ENCODE measurements at places on chromosomes 3 and 15.

GRCh38 chr3:178112134-178112533, 424.1 kb upstream of the KCNMB2 start:
- no peak for DNase-seq

GRCh38 chr3:154018100-154018696, 103.0 kb upstream of the ARHGEF26 start:
- DNase-seq: no peak

- no peak for DNase-seq
Measured at GRCh38 chr3:120506828-120507774, 56.3 kb upstream of the FSTL1 start.

GRCh38 chr15:26628071-26628470, 144.8 kb downstream of the GABRB3 start:
- no peak for DNase-seq

GRCh38 chr15:40160021-40160420, 848 bp upstream of the BUB1B start:
- no peak for DNase-seq

- no peak for DNase-seq
Measured at GRCh38 chr3:59064276-59064675, 14.5 kb upstream of the CFAP20DC start.

- DNase-seq: no peak
Measured at GRCh38 chr3:54347933-54348332, 225.6 kb downstream of the CACNA2D3 start.

DNA sequence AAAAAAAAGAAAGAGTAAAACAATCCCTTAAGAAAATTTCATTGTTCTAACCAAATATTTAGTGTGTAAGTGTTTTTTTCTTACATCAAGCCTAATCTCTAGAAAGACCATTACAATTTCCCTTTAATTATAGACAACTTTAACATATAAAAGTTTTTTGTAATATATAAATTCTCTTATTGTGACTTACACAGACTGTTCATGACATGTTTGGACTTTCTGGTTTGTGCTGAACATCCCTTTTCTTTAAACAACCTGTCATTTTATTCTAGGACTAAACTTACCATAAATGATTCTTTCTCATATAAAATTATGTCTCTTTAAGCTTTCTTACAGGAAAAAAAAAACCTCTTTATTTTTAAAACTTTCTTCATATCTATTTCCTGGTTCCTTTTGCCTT, 13.0 kb upstream of the BTLA start:
- no peak for DNase-seq

DNA sequence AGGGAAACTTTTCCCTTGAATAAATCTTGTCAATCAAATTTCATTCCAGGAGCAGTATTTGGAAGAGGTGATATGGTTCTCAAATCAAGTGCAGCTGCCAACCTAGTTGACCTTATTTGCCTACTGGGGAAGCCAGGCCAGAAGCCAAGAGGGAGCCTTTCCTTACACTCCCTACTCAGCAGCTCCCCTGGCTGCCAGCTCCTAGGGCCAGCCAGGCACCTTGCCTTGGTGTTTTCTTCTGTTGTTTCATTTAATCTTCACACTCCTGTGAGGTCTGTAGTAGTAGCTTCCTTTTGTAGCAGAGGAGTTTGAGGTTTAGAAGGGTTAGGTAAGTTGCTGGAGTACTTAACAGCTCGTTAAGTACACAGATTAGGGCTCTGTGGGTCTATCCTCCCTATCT, 22.6 kb downstream of the MKRN2OS start:
- DNase-seq: no peak

DNA sequence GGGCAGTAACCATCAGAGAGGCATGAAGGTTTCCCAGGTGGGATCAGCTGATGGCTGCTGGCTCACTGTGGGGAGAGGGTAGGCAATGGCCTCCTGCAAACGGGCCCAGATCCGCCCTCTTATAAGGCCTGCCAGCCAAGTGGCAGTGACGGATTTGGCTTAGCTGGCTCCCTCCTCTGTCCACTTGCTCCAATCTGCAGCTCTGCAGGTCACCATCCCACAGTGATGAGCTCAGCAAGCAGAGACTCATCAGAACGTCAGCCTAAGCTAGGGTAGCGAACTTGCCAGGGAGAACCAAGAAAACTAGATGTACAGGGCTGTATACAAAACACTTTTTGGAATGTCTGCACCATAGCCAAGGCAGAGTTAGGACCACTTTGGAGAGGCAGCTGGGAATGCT, 62.8 kb upstream of the DCLK3 start:
- DNase-seq: no peak

All from SIG-M5 (cell line).